OCI-M1 (cell line): ENCODE measurements at places on chromosomes 12 and 14.

DNA sequence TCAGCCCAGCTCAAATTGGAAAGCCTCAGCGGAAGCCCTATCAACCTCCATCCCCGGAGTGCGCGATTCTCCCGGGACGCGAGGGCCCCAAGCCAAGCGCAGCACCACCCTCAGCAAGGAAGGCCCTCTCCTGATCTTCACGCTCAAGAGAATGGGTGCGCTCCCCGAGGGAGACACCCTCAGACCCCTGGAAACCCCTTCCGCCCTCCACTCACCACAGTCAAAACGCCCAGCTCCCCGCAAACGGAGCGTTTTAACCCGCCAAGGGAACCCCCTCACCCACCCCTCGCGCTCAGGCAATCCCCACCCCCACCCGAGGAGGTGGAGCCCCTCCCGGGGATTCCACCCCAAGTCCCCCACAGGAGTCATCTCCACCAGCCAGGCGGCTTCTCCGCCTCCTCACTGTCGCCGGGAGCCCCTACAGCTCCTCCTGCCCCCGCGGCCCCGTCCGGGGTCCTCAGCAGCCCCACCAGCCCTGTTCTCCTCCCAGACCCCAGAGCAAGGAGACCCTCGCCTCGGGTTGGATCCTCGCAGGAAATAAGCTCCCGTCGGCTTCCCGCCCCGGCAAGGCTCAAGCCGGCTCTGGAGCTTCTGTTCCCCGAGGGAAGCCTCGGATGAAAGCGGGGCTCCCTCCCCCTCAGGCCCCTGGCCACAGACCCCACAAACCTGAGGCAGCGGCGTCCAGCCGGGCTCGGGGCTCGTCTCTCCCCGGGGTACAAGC, 507 bp downstream of the BAZ2A start:
- peak; percentile 56 for DNase-seq

DNA sequence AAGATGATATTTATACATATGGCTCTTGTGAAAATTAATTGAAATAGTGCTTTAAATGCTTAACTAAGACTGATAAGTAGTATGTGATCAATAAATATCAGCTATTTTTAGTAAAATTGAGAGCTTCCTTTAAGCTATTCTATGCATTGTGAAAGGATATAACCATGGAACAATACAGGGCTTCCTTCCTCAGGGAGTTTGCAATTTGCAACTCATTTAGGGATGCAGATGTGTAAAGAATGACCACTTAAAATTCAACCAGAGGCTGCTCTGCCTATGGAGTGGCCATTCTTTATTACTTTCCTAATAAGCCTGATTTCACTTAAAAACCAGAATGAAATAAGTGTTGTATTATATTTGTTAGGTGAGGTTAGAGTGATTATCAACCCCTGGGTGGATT, 103.2 kb upstream of the PRICKLE1 start:
- peak; percentile 69 for DNase-seq

- DNase-seq = no peak
Observed at GRCh38 chr12:541676-542324, 82.1 kb downstream of the B4GALNT3 start.

GRCh38 chr14:35819591-35820540, 6.3 kb upstream of the BRMS1L start:
- DNase-seq = no peak
